ENCODE measurements at places on chromosomes 7 and 10.

- H3K27me3 ChIP-seq = no peaks in the 10 kb centered on the region
- H3K36me3 ChIP-seq = no peaks in the 10 kb centered on the region
- peaks cover 2% of the 10 kb centered on the region for H3K4me1 ChIP-seq
- no peak for DNase-seq
These were observed 135.8 kb downstream of the CAMK1D start for GRCh38 chr10:12484941-12485805.

DNA sequence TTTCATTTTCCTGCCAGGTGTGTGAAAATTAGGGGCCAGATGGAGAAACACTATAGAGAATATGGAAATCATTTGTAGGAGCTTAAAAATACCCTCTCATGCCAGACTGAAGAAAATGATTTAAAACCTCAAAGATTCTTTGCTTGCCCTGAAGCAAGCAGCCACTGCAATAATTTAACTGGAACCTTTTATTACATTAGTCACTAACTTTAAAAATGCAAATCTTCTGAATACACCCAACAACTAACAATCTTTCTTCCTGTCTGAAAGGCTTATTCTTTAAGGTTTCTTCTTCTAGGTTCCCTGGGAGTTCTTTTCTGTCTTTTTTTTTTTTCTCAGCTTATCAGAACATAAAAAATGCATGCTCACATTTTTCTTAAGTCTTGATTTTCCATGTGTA, 238.5 kb upstream of the KMT2E start:
- no peak overlapping the region for H3K4me3 ChIP-seq
- no peak for DNase-seq
- H3K27ac ChIP-seq = no peak overlapping the region

- H3K36me3 ChIP-seq = no peaks in the 10 kb centered on the region
- peak within 1 kb of the TSS; percentile 75 for H3K4me3 ChIP-seq
- DNase-seq = peak; percentile 99
- peaks cover 12% of the 10 kb centered on the region for H3K4me1 ChIP-seq
These were observed at the start of gene ZKSCAN5 for GRCh38 chr7:99504603-99505323. Gene ZKSCAN5 (plus strand): TSS chr7:99504662. CDS start chr7:99506045, 1,383 bp downstream.

- DNase-seq = no peak
- no peak overlapping the region for H3K4me3 ChIP-seq
- no peak overlapping the region for H3K27ac ChIP-seq
- no peaks in the 10 kb centered on the region for H3K27me3 ChIP-seq
- H3K36me3 ChIP-seq = no peaks in the 10 kb centered on the region
These were observed 1.1 kb downstream of the CYP26A1 start for GRCh38 chr10:93074597-93075368.

- no peaks in the 10 kb centered on the region for H3K4me1 ChIP-seq
- H3K27me3 ChIP-seq = no peaks in the 10 kb centered on the region
- no peak overlapping the region for H3K27ac ChIP-seq
These were observed 42.8 kb downstream of the MYL10 start for GRCh38 chr7:101586078-101586905.

GRCh38 chr7:152383341-152384234, 52.2 kb downstream of the KMT2C start:
- H3K4me1 ChIP-seq = peaks cover 7% of the 10 kb centered on the region
- no peak overlapping the region for H3K27ac ChIP-seq
- DNase-seq = no peak
- no peak overlapping the region for H3K4me3 ChIP-seq

GRCh38 chr10:63977329-63977923, 456.2 kb downstream of the REEP3 start:
- no peak overlapping the region for H3K27ac ChIP-seq
- no peak for DNase-seq
- no peaks in the 10 kb centered on the region for H3K36me3 ChIP-seq
- H3K4me1 ChIP-seq = no peaks in the 10 kb centered on the region
